ENCODE measurements at places on chromosomes 12 and 14. TPM values are rescaled to one million over a fixed set of nuclear protein-coding genes. Genes with fewer than 3 reads are reported as not detected.

Gene SMCO2
- not detected for total RNA-seq

Gene CRADD
- 40.8 TPM for total RNA-seq

DNA sequence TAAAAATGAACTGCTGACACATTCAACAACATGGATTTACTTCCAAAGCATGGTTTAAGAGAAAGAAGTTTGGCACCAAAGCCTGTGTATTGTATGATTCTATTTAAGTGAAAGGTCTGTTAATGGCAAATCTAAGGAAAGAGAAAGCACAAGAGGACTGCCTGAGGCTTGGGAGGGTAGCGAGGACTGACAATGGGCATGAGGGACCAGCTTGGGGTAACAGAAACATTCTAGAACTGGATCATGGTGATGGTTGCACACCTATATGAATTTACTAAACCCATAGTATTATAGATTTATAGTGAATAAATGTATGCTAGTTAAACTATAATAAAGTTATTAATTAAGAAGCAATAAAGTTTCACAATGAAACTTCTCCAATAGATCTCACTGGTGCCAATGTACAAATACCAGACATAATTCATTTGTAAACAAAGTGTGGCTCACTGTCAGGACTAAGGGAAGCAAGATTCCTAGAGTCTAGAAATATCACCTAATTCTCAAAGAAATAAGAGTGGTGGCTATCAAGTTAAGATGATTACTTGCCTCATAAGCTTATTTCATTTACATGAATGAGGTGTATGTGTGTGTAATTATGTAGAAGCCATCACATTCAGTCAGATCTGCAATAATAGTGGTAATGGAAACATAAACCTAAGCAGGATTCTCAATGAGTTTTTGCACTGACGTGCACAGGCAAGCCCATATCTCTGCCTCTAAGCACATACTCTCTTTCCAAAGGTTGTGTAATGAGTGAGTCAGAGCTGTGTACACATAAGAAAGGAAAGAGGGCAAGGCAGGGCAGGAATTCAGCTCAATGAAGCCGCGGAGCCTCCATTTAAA, 353.4 kb downstream of the KCNH5 start:
- no peaks in the 10 kb centered on the region for H3K36me3 ChIP-seq
- H3K4me1 ChIP-seq, result peaks cover 9% of the 10 kb centered on the region
- no peak for DNase-seq
- H3K27me3 ChIP-seq, result no peaks in the 10 kb centered on the region

- H3K27ac ChIP-seq, result no peak overlapping the region
- H3K36me3 ChIP-seq, result no peaks in the 10 kb centered on the region
- H3K27me3 ChIP-seq, result no peaks in the 10 kb centered on the region
- no peaks in the 10 kb centered on the region for H3K4me1 ChIP-seq
- DNase-seq, result no peak
- H3K4me3 ChIP-seq, result no peak overlapping the region
Measured at GRCh38 chr12:83656004-83656403, 969.3 kb downstream of the TMTC2 start.

GRCh38 chr14:100893228-100893601, 10.3 kb downstream of the RTL1 start:
- H3K4me1 ChIP-seq, result peaks cover 1% of the 10 kb centered on the region
- no peaks in the 10 kb centered on the region for H3K36me3 ChIP-seq
- no peak for DNase-seq
- H3K27me3 ChIP-seq, result no peaks in the 10 kb centered on the region
- H3K4me3 ChIP-seq, result no peak overlapping the region
- H3K27ac ChIP-seq, result no peak overlapping the region

DNA sequence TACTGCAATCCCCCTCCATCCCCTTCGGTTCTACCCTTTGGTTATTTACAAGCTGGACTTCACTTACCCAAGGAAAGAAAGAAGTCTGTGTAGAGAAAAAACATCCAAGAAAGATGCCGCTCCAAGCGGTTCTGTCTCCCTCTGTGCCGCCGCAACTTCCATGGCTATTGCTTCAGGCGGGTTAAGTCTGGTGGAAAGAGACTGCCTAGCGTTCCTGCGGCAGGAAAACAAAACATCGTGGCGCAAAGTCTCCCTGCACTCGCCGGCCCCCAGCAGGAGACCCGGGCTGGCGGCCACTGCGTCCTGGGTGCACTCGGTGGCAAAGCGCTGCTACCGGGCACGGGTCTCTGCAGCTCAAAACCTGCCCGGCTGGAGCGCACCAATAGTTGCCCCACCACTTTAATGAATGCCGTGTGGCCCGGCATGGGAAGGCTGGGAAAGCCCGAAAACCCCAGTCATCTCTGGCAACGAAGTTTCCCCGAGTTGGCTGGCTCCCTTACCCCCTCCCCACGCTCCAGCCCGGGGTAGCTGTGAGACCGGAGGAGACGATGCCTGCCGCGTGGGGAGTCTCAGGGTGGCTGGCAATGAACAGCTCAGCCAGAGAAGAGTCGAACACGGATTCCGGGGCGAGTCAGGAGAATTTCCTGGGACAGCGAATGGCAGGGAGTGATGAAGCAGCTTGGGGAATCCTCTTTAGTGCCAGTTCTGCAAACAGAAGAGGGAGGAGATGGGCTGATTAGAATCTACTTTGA, 3.5 kb upstream of the KCNK10 start:
- H3K27me3 ChIP-seq, result no peaks in the 10 kb centered on the region
- H3K27ac ChIP-seq, result no peak overlapping the region
- H3K4me1 ChIP-seq, result peaks cover 15% of the 10 kb centered on the region
- no peak overlapping the region for H3K4me3 ChIP-seq

Measured in vagina (tissue), 2 donors.